Hematopoietic multipotent progenitor cell treated with erythropoietin and hydrocortisone succinate and interleukin-3 and kit ligand, for 8 days (in vitro differentiated cells): ENCODE measurements at places on chromosomes 13 and 19.

DNA sequence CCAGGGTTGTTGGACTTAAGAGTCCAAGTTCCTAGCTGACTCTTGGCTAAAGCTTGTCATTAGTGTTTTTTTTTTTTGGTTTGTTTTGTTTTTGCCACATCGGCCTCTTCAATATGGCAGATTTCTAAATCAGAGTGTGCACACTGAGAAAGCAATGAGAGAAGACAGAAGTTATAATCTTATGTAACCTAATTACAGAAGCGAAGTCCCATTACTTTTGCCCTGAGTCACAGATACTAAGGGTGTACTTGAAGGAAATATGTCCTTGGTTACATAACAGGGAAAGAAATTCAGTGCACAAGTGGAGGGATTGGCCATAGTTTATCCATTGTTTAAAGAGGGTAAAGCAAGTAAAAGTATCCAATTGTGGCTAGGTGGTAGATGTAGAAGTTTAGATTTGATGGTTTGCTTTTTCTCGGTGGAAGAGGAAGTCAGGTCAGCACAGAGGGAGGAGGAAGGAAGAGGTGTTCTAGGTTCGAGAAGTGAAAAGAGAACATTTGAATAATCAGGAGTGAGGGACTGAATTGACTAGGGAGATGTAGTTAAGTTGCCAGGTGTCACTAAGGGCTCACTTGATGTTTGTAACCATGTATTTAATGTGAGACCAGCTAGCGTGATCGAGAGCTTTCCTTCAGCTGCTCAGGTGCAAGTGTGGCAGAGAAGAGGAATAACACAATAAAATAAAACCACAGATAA, 12.2 kb downstream of the GTF2F2 start:
- DNase-seq, result no peak

DNA sequence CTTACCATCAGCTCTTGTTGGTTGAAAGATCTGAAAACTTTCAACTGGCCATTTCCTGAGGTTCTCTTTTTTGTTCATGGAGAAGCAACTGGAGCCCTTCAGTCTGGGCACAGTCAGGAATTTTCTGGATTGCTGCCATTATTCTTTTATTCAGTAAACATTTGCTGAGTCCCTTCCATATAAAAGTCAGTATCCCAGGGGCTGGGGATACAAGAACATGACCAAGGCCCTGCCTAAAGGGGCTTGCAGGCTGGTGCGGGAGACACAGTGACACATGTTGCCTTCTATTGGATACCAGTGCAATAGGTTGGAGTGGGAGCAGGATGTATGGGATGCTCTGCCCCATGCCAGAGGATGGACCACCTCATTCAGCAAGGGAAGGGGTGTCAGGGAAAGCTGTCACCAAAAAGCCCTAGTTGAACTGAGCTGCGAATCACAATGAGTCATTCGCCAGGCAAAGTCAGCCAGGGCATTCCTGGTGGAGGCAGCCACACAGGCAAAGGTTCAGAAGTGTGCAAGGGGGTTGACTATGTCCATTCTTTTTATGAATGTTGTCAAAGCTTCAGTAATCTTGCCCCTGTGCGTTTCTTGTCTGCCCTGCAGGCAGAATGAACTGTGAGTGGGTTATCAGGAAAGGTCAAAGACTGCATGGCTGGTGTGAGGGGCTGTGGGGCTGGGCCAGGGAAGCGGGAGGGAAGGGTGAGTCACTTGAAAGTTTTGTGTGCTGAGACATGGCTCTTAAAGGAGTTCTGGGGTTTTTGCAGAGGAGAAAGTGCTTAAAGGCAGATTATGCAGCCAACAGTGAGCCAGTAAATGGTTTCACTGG, 395.9 kb downstream of the KCNRG start:
- DNase-seq, result no peak

GRCh38 chr13:21364916-21365315, 94.2 kb downstream of the ZDHHC20 start:
- DNase-seq, result peak; percentile 74

DNA sequence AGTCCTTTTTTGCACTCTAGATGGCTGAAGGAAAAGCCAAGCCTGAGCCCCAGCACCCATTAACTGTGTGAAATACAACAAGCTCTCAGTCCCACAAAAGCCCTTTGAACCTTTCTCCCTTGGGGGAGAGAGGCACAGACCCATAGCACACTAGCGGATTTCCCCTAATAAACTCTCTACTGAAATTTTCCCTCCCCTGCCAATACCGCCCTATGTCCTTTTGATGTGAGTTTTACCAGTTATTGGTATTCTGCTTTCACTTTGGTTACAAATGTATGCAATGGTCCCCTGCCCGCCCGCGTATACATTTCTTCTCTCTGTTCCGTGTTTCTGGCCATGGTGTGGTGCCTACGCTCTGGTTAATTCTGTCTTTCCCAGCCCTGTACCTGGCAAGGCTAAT, 54.0 kb upstream of the MYO16 start:
- DNase-seq, result no peak

- DNase-seq, result peak; percentile 2
Observed at GRCh38 chr13:93080587-93080986, 146.0 kb upstream of the GPC6 start.

- no peak for DNase-seq
Observed at GRCh38 chr19:17264641-17264979, at the start of gene USHBP1. TSS of gene USHBP1 (minus strand) at chr19:17264745. CDS start at chr19:17264299, 446 bp downstream.

GRCh38 chr19:49761625-49762311, 1.3 kb downstream of the TSKS start:
- peak; percentile 39 for DNase-seq

DNA sequence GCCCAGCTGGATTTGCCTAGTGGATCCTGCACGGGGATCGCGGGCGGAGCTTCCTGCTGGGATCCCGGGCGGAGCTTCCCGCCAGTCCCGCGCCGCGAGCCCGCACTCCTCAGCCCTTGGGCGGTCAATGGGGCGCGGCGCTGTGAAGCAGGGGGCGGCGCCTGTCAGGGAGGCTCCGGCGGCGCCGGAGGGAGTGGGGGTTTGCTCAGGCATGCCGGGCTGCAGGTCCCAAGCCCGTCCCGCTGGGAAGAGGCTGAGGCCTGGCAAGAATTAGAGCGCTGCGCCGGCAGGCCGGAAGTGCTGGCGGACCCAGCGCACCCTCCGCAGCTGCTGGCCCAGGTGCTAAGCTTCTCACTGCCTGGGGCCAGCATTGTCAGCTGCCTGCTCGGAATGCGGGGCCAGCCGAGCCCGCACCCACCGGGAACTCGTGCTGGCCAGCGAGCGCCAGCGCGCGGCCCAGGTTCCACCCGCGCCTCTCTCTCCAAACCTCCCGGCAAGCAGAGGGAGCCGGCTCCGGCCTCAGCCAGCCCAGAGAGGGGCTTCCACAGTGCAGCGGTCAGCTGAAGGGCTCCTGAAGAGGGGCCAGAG, 119.6 kb downstream of the PRR20E start:
- DNase-seq, result no peak

GRCh38 chr13:25018729-25019115, 77.2 kb upstream of the PABPC3 start:
- peak; percentile 74 for DNase-seq

- DNase-seq, result no peak
Observed at GRCh38 chr13:108360139-108360538, 90.6 kb downstream of the TNFSF13B start.

DNA sequence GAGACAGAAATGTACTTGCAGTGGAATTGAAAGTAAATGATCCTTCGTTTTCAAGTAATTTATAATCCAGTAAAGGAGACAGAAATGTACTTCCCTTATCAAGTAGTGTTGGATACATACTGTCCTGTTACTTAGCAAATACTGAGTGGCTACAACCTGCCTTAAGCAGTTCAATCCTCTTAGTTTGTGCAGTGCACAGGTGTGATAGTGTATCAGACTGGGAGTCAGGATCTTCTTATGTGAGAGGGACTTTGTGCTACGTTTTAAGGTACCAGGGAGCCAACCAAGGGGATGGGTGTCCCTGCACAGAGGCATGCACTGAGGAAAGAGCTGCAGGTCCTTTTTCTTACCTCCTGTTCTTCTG, 111.1 kb downstream of the DNAJC3 start:
- DNase-seq, result no peak

DNA sequence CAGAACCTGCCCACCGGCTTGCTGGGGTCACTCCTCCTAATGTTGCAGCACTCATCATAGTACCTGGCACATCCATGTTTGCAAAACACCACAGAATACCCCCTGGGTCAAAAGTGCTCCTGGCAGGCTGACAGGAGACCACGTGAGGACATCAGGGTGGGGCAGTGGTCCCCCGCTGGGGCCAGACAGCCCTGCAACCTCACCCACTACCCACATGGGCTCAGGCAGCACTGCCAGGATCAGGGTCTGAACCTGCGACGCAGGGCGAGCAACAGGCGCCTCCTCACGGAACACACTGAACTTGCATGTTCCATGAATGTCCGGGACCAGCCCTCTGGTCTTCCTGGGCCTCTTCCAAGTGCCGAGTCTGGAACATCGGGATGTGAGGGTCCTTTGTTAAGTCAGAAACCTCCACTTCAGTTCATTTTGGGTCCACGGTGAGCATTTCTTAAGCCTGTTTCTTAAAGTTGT, 1.4 kb upstream of the SLC7A9 start:
- no peak for DNase-seq

DNA sequence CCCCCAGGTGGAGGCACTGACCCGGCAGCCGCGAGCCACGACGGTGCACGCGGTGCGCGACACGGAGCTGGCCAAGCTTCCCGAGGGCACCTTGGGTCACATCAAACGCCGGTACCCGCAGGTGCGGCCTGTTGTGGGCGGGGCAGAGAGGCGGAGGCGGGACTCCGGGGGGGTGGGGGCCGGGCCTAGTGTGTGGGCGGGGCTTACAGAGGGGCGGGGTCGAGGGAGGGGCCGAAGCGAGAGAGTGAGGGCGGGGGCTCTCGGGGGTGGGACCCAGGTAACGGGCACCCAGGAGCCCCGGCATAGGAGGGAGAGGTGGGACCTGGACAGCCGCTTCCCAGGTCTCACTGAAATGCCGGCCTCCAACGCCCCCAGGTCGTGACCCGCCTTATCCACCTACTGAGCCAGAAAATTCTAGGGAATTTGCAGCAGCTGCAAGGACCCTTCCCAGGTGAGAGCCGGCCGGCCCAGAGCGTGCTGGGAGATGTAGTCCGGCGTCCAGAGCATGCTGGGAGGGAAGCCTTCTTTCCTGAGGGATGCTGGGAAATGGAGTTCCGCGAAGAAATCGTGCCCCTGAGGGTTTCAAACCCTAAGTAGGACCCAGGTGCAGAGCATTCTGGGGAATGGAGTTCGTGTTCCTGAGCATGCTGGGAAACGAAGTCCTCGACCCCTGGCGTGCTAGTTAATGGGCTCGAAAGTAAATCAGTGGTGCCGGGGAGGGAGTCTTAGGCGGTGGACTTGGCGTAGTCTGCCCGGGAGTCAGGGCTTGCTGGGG, 15.7 kb downstream of the PNPLA6 start:
- DNase-seq, result peak; percentile 60

GRCh38 chr13:30725326-30726085, 9.8 kb upstream of the ALOX5AP start:
- DNase-seq, result no peak

GRCh38 chr19:45264781-45265317, 13.8 kb downstream of the MARK4 start:
- no peak for DNase-seq
